ENCODE measurements at places on chromosomes 5 and 9. TPM values are rescaled to one million over a fixed set of nuclear protein-coding genes. Genes with fewer than 3 reads are reported as not detected.

The SCGB3A2 gene
- total RNA-seq: not detected

The HRH2 gene
- 0.69 TPM for total RNA-seq

The SPOCK1 gene
- total RNA-seq: 43.4 TPM

The CORO2A gene
- 2.8 TPM for total RNA-seq

The MZB1 gene
- total RNA-seq: 0.90 TPM

The OBP2B gene
- not detected for total RNA-seq

The ANKRD34B gene
- total RNA-seq: 0.11 TPM

The ENHO gene
- 3.0 TPM for total RNA-seq
